Effector CD4-positive, alpha-beta T cell (primary cell): ENCODE measurements at places on chromosomes 16 and 17.

- no peak for DNase-seq
These were observed 408.1 kb downstream of the XYLT1 start for GRCh38 chr16:17062676-17063075.

DNA sequence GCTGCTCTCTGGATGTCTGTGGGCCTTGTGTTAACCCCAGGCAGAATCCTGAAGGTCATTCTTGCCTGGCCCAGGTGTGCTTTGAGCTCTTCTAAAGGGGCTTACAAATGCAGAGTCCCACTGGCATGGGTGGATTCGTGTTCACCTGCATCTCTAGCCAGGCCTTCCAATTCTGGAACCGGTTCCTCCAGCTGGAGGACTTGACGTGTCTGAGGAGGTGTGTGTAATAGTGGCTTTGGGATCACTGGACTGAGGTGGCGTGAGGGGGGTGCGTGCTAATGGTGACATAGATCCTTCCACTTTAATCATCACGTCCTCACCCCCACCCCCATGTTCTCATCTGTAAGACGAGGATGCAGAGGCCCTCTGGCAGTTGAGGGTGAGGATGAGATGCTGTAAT is 4.8 kb downstream of the GSE1 start:
- DNase-seq: no peak

GRCh38 chr16:71406724-71407123 is 35.1 kb downstream of the TLE7 start:
- no peak for DNase-seq

- no peak for DNase-seq
These were observed 284.0 kb downstream of the SEC14L1 start for GRCh38 chr17:77424585-77425344.

- DNase-seq: no peak
These were observed 134.3 kb downstream of the TMEM132E start for GRCh38 chr17:34713687-34714086.

GRCh38 chr16:79605999-79606398 is 5.5 kb upstream of the MAF start:
- no peak for DNase-seq

DNA sequence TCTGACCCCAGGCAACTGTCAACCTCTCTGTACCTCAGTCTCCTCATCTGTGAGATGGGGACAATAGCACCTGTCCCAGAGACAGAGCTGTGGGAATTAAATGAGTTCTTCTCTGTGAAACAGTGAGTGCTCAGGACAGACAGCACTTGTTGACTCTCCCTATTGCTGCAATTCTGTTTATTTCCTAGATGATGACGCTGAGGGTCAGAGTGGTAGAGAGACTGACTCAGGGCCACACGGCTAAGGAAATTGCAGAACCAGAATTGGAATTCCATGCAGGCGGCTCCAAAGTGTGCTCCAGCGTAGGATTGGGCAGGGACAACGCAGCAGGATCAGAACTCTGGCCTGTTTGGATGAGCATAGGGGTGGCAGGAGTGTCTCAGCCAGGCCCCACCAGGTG is 302.2 kb downstream of the C16orf95 start:
- DNase-seq: no peak

GRCh38 chr17:57442914-57443571 is 186.7 kb downstream of the MSI2 start:
- peak; percentile 20 for DNase-seq

- DNase-seq: no peak
These were observed 3.9 kb upstream of the RAB40B start for GRCh38 chr17:82702231-82702927.

DNA sequence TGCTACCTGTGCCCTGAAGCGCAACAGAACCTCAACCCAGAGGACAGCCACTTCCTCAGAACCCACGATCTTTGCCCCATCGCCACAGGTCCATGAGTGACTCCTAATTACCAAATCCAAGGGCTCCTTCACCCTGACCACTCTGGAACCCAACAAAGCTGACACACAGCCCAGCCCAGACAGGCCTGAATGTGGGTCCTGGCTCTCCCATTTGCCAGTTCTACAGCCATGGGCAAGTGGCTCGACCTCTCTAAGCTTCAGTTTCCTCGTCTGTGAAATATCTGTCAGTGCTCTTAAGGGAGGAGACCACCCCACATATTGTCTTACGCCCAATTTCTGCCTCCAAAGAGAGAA is 18.0 kb upstream of the ENDOV start:
- DNase-seq: no peak
